Mucosa of gallbladder (tissue), 1 donor: ENCODE measurements at places on chromosomes 7 and 10. TPM values are rescaled to one million over a fixed set of nuclear protein-coding genes. Genes with fewer than 3 reads are reported as not detected.

DNA sequence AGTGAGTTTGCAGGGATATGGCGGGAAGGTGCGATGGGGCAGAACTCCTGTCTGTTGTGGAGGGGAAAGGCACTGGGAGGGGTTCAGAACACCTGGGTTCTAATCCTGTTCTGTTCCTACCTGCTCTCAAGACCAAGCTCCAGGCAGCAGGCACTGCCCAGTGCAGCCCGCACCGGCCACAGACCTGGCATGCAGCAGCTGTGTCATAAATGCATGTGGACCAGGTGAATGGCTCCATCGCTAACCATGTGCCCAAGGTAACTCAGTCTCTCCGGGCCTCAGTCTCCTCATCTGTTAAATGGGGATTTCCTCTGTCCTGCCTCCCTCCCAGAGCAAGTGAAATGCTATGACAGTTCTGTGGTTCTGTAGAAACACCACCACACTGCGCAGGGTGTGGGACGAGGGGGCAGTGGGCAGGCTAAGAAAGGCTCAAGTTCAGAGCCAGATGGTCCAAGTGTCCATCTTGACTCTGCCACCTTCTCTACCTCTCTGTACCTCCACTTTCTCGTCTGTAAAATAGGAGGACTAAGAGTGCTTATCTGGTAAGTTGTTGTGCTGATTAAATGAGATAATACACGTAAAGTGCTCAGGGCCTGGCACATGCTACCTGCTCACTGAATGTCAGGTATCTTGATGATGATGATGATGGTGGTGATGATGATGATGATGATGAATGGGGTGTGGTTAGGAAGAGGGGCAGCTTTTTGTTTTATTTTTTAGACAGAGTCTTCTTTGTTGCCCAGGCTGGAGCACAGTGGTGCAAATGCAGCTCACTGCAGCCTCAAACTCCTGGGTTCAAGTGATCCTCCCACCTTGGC, 22.9 kb downstream of the ATP6V1F start:
- DNase-seq, result no peak

DNA sequence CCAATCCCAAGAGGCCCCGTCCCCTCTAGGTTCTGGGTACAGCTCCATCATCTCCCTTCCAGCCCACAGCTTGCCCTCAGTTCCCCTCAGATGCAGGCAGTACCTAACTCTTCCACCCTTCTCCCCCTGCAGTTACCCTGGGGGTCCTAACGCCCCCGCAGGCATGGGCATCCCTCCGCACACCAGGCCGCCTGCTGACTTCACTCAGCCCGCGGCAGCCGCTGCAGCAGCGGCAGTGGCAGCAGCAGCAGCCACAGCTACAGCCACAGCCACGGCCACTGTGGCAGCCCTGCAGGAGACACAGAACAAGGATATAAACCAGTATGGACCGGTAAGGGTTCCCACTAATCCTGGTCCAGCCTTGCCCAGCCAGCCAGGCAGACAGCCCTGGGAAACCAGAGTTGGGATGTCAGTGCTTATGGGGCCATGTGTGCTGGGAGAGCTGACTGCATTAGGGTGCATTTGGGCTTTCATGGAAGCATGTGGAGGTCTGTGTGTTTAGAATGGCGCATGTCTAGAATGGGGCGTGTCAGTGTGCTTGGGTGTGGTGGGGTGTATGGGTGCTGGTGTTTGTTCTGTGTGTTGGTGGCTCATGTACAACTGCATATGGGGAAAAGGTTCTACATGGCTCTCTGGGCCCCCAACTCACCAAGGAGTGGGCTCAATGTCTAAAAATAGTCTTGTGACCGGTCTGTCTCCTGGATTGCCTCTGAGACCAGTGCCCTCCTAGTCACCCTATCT, 55.1 kb upstream of the PPIF start:
- no peak for DNase-seq

DNA sequence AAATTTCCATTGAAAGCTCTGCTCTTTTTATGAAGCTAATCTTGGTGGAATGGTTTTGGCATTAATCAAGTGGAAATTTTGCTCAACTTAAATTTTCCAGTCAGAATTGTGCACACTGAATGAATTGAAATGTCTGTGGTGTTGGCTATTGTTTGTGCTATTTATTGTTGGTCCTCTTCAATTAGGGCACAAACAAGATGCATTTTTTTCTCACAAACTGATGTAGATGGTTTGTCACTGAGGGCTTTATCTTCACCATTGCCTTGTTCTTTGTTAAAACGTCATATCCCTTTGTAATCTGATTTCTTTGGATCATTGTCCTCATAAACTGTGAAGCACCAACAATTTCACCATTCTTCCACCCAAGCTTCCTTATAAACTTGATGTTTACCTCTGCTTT, 152.1 kb upstream of the RHOBTB1 start:
- no peak for DNase-seq

DNA sequence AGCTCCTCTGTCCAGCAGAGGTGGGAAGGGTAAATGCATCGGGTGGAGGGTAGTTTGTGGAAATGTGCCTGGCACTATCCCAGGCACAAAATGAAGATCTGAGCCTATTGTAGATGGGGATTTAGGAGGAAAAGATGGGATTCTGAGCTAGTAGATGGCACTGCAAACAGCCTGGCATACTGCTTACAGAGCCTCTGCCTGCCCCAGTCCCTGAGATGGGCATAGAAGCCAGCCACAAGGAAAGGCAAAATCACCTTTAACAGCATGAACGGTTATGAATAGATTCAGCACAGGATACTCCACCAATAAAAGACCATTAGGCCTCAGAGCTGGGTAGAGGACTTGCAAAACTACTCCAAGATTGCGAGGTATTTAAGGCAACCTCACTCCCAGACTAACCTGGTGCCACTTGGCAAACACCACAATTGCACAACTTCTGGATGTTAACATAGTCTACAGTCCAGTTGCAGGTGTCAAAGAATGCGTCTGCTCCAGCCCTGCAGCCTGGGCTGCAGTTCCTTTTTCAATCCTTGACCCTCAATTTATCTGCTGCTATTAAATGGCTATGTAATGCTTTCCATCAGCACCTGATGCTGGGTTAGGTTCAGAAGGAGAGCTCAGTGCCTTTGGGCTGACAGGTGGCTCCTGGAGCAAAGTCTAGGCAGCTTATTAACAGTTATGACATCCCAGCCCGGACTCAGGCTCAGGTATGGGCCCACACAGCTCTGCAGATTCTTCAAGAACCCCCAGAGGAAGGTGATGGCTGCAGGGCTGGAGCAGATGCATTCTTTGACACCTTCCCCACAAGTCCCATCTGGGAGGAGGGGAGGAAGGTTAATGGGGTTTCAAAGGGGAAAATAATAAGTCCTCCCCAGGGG, 34.0 kb downstream of the CDHR3 start:
- no peak for DNase-seq

DNA sequence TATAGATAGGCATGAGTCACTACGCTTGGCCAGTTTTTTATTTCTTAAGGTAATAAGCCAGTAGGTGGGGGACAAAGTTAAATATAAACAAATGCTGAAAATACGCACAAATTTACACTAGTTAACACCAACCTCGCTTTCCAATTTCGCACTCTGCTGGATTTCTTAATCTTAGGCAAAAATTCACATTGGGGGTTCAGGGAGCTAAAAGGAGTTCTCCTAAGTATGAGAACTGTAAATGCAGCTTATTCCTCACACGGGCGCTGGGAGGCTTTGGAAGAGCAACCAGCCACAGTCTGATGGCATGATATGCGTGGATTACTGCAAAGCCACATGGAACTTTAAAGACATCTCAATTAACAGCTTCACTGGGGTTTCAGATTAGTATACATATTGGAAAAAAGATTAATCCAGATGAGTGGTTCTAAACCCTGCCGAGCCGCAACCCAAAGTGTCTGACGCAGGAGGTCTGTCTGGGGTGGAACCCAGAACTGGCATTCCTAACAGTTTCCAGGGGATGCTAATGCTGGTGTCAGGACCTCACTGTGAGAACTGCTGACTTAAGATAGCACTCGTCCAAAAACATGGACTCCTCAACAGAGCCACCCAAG, 16.2 kb downstream of the TNS3 start:
- DNase-seq, result no peak

DNA sequence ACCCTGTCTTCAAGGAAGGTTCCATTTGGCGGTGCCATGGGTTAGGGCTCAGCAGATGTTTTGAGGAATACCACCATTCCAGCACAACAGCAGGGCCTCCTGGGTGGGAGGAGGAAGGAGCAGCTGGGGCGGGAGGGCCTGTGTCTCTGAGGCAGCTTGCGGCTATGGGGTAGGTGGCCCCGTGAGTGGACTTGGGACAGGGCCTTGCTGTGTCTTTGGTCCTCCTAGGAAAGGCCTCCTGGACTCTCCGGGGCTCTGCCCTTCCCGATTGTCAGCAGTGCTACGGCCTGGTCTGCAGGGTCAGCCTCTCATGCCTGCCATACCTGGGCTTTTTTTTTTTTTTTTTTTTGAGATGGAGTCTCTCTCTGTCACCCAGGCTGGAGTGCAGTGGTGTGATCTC, 96.7 kb downstream of the PAXIP1 start:
- no peak for DNase-seq

- no peak for DNase-seq
Measured at GRCh38 chr10:19983880-19984565, 167.8 kb downstream of the PLXDC2 start.

DNA sequence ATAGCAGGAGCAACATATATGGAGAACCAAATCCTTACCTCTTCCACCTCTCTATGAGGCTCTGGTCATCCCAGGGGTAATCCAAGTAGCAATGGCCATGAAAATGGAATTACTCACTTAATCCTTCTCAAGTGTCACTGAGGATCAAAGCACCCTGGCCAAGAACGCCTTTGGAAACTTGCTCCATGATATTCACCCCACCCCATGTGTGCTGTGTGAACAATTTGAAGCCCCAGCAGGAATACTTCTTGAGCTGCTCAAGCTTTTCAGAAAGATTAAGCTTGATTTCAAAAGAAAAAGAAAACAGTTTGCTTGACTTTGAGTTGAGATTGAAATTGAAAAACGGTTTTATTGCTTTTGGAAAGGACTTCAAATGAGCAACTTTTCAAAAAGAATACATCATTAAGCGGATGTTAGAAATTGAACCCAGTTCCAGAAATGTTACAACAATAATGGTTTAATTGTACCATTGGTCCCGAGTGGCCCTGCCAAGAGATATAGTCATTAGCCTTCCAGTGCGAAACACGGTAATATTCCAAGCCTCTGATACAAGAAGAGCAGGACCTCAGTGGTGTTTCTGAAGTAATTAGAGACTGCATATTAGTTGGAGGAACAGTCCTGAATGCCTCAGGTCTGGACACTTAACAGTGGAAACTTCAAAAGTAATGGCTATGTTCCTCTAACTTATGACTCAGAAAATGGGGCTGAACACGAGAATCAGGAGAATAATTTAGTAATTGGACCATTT, 208.1 kb downstream of the NEBL start:
- no peak for DNase-seq

DNA sequence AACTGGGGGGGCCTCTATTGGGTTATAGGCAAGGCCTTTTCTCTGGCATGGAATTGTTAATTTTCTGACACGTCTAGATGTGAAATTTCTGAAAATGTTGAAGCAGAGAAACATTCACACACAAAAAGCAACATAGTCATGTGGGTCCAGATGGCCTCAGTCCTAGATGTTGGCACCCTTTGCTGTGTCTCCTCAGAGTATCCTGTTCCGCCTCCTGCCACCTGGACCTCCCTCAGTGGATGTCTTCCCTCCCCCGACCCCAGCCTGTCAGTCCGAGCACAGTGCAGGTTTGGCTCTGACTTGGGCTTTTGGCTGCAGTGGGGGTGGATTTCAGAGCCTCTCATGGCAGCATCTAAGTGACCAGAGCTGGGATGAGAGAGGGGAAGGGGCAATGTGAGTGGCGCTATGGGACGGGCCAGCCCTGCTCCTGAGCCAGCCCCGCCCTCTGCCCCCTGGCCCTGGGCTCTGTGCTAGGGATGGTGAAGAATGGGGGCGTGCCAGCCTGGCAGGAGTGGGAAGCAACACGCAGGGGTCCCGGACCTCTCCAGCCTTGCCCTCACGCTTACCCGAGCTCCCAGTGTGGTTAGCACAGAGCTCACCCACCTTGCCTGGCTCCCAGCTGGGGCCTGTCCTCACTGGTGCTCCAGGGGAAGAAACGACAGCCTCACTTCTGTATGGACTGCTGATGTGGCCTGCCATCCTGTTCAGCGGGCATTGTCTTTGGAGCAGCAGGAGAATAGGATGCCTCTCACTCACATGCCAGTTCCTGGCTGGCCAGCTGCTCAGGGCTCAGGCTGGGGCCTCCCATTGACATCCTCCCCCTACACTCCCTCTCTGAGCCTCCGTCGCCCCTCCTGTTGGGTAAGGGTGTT, 6.2 kb downstream of the ATP6V0E2 start:
- DNase-seq, result peak; percentile 6

DNA sequence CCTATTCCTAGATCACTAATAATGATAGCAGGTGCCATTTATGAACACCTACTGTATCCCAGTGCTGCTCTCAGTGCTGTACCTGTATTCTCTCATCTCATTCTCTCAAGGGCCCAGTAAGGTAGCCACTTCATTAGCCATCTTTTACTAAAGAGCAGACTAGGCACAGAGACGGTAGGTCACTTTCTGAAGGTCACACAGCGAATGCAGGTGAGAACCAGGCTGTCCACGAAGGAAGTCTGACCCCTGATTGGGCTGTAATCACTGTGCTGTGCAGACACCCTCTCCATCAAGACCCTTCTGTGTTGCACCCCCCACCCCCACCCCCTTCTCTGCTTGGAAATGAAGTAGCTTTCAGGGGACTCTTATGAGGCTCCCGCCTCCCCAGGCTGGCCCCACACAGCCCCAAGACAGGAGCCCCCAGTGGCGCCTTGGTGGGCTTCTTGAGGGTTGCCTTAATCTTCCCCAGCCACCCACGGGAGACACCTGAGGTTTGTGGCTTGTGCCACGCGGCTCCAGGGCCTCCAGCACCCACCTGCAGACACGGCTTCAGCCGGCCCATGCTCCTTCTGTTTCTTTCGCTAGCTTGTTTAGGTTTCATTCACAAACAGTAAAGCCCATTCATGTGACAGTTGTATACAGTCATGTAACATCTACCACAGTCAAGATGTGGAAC, 81.7 kb upstream of the FAM20C start:
- no peak for DNase-seq

DNA sequence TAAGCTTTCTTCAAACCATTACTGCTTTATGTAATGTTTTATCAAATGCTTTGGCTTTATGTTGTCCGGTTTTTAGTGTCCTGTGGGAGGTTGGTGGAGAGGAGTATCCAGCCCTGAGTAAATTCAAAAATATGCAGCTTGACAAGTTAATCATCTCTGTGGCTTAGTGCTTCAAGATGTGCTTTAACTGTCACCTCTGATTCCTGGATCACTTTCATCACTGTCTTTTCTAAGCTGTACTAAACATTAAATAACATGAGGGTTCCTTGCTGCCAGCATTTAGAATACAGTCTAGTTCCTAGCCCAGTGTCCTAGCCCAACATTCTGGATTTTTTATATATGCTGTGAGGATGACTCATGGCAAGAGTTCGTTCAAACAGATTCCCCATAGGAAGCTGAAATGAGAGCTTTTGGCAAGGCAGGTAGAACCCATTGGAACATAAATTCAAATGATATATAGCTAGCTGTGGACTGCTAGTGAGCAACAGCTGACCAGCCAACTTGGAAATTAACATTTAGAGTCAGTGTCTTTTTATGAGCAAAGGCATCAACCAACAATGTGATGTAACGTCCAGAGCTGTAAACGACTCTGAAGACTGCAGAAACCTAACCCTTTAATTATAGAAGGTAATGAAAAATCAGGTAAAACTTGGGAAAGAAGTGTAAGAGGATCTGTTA, 80.6 kb upstream of the OIT3 start:
- DNase-seq, result no peak

- no peak for DNase-seq
Measured at GRCh38 chr7:101553018-101553770, 75.9 kb downstream of the MYL10 start.

PPP1R17 gene
- total RNA-seq, result not detected

EFCAB10 gene
- total RNA-seq, result not detected

ATAD1 gene
- 39.2 TPM for total RNA-seq

TMEM176B gene
- total RNA-seq, result 304 TPM

NPC1L1 gene
- 61.3 TPM for total RNA-seq

NAPEPLD gene
- total RNA-seq, result 58.2 TPM

TFR2 gene
- total RNA-seq, result 13.8 TPM

CUL2 gene
- total RNA-seq, result 26.2 TPM
